ENCODE measurements at places on chromosomes 7 and 10. TPM values are rescaled to one million over a fixed set of nuclear protein-coding genes. Genes with fewer than 3 reads are reported as not detected.
A peak's percentile ranks its signal among the peaks of the same experiment; 100 is the strongest.

DNA sequence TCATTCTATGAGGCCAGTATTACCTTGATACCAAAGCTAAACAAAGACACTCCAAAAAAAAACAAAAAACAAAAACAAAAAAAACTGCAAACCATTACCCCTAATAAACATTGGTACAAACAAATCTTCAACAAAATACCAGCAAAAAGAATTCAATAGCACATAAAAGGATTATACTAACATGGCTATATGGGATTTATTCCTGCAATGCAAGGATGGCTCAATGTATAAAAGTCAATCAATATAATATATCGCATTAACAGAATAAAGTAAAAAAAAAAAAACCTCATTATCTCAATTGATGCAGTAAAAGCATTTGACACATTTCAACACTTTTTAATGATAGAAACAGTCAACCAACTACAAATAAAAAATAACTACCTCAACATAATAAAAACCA lies 233.3 kb upstream of the NFE2L3 start:
- no peaks in the 10 kb centered on the region for H3K27me3 ChIP-seq
- H3K4me1 ChIP-seq: no peaks in the 10 kb centered on the region
- DNase-seq: no peak
- H3K4me3 ChIP-seq: no peak overlapping the region
- H3K36me3 ChIP-seq: no peaks in the 10 kb centered on the region

DNA sequence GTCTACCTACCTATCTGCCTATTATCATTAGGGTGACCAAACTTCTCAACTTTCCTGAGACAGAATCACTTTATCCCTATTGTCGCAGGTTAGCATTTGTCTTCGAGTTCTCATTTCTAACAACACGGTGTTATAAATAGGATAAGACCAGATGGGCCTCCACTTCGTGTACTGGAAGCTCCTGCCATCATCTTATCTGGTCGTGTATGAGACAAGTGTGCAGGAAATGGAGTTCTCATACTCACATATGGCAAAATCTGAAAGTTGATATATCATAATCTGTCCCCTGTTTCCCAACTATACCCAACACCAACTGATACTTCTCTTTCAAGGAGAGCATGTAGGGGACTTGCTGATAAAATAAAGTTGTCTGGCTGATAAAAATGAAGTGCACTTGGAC lies 287.4 kb upstream of the FOXK1 start:
- H3K4me1 ChIP-seq: no peaks in the 10 kb centered on the region
- no peaks in the 10 kb centered on the region for H3K36me3 ChIP-seq
- no peak for DNase-seq
- H3K27ac ChIP-seq: no peak overlapping the region
- no peaks in the 10 kb centered on the region for H3K27me3 ChIP-seq
- H3K4me3 ChIP-seq: no peak overlapping the region

DNA sequence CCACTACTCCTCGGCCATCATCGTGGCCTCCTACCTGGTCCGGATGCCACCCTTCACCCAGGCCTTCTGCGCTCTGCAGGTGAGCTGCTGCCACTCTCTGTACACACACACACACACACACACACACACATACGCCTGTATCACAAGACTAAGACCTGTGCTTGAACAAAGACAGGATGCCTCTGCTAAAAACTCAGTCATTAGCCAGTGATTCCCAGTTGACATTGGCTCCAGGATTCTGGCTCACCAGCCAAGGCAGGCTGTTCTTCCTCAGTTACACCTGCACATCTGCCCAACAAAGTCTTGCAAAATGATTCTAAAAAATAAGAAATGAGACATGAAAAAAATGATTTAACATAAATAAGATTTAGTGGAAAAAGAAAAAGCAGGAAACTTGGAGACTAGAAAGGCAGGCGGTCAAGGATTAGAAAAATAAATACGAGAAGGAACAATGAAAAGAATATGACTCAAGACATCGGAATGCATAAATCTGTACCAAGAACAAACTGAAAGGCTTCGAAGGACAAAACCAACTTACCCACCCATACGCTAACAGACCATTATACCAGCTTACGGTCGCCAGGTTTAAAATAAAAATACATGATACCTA lies 7.4 kb upstream of the LRRC18 start:
- no peak overlapping the region for H3K4me3 ChIP-seq
- H3K27ac ChIP-seq: no peak overlapping the region
- H3K36me3 ChIP-seq: no peaks in the 10 kb centered on the region
- DNase-seq: no peak
- no peaks in the 10 kb centered on the region for H3K27me3 ChIP-seq

GRCh38 chr10:8596929-8597472 lies 542.5 kb downstream of the GATA3 start:
- peak overlapping the region; percentile 83 for H3K27ac ChIP-seq
- DNase-seq: peak; percentile 81
- no peaks in the 10 kb centered on the region for H3K27me3 ChIP-seq
- no peaks in the 10 kb centered on the region for H3K4me1 ChIP-seq

GRCh38 chr7:4132221-4132620 lies 549.9 kb upstream of the FOXK1 start:
- no peaks in the 10 kb centered on the region for H3K36me3 ChIP-seq
- H3K4me1 ChIP-seq: no peaks in the 10 kb centered on the region
- no peak overlapping the region for H3K27ac ChIP-seq
- H3K4me3 ChIP-seq: no peak overlapping the region
- DNase-seq: no peak

DNA sequence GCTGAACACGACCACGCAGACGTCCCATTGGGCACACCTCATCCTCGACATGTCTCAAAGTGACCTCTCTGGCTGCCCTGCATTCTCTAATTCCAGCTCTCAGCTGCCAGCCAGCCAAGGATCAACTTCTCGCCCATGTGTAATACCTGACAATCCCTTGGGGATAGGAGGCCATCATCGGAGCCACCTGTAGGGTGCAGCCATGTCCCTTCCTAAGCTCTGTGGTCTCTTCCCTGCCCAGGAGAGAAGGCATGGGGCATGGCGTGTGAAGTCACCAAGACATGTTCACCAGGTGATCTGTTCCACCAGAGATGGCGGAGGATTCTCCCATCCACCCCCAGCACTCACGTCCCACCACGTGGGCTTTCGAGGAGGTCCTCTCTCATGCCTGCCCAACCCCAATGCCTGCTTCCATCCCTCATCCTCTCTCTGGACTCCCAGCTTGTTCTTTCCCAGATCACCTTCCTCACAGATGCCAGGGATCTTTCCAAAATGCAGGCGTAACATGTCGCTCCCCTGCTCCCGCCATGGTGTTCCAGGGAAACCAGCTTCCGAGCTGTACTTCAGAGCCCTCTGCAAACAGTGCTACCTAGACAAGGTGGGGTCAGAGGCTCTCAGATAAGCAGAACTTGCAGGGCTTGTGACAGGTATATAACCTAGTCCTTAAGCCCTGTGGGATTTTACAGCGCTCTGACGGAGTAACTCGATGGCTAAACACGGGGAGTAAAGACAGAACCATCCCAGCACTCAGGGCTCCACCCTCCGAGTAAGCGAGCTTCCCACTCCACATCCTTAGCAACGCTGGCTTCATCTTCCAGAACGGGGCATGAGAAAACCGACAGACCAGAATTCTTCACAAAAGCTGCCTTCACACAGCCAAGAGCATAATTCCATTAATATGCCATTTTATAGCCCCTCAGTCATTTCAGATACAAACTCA lies 41.1 kb downstream of the BRI3 start:
- no peak for DNase-seq
- no peaks in the 10 kb centered on the region for H3K27me3 ChIP-seq
- H3K4me3 ChIP-seq: no peak overlapping the region
- H3K4me1 ChIP-seq: no peaks in the 10 kb centered on the region

DNA sequence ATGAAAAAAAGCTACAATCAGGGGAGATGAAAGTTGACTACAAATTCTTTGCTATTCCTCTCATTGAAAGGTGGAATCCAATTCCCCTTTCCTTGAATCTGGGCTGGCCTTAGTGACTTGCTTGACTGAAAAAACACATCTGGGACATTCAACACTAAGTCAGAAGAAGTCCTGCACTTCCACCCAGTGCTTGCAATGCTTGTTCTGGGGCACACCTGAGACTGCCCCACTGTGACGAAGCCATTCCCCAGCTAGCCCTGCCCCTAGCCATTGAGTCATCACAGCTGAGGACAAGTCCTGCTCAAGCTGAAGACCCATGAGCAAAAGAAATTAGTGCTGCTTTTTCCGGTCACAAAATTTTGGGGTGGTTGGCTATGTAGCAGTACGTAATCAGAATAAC lies 19.2 kb upstream of the GRID1 start:
- H3K36me3 ChIP-seq: no peaks in the 10 kb centered on the region
- DNase-seq: no peak
- H3K4me1 ChIP-seq: no peaks in the 10 kb centered on the region
- H3K27me3 ChIP-seq: peaks cover 17% of the 10 kb centered on the region
- no peak overlapping the region for H3K27ac ChIP-seq

- no peak overlapping the region for H3K4me3 ChIP-seq
- H3K27ac ChIP-seq: no peak overlapping the region
- H3K27me3 ChIP-seq: no peaks in the 10 kb centered on the region
- H3K4me1 ChIP-seq: no peaks in the 10 kb centered on the region
- no peaks in the 10 kb centered on the region for H3K36me3 ChIP-seq
Measured at GRCh38 chr7:155652156-155653114, 8.0 kb downstream of the RBM33 start.

DNA sequence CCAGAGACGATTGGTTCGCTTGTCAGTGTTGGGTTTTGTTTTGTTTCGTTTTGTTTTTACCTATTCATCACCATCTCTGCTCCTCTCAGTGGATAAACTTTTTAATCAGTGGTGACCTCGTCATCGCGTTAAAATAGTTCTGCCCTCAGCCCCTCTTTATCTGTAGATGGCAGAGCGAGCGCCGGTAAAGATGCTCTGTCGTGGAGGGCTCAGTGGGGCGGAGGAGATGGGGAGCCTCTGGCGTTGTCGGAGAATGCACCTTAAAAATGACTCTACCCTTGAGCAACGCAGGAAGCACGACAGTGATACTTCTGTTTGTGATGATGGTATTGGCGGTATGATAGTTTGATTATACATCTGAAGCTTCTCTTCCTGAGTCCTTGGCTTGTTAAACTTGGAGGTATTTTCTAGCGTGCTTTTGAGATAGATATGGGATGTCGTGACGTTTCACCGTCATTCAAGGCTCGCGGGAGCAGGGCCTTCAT lies 554 bp downstream of the CSGALNACT2 start:
- H3K36me3 ChIP-seq: no peaks in the 10 kb centered on the region
- H3K4me1 ChIP-seq: no peaks in the 10 kb centered on the region
- H3K27me3 ChIP-seq: no peaks in the 10 kb centered on the region

GRCh38 chr10:14385596-14386593 lies 55.2 kb upstream of the FRMD4A start:
- no peaks in the 10 kb centered on the region for H3K36me3 ChIP-seq
- H3K4me1 ChIP-seq: no peaks in the 10 kb centered on the region
- H3K27ac ChIP-seq: no peak overlapping the region
- no peaks in the 10 kb centered on the region for H3K27me3 ChIP-seq

DNA sequence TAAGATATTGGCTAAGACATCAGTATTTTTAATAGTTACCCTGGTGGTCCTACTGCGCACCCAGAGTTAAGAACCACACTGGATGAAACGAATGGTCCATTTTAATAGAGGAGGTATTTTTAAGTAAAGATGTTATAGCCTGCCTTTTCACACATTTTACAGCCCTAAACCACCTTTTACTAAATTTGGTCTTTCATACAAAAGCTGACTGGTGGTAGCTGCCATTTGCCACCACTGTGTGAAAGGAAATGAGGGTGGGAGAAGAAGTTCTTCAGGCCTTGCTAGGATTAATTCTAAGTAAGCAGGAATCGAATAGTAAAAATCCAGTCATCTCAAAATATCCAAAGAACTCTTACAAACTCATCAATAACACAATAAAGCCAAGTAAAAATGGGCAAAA lies 15.2 kb upstream of the APBB1IP start:
- no peak for DNase-seq
- no peaks in the 10 kb centered on the region for H3K27me3 ChIP-seq
- H3K27ac ChIP-seq: no peak overlapping the region
- no peaks in the 10 kb centered on the region for H3K36me3 ChIP-seq
- H3K4me1 ChIP-seq: no peaks in the 10 kb centered on the region

- no peaks in the 10 kb centered on the region for H3K27me3 ChIP-seq
- no peaks in the 10 kb centered on the region for H3K36me3 ChIP-seq
- peak; percentile 59 for DNase-seq
- peak overlapping the region; percentile 79 for H3K27ac ChIP-seq
Measured at GRCh38 chr10:95246582-95247051, 44.2 kb downstream of the PDLIM1 start.

GRCh38 chr7:105444342-105444987 lies 55.7 kb upstream of the SRPK2 start:
- no peaks in the 10 kb centered on the region for H3K4me1 ChIP-seq
- no peak overlapping the region for H3K27ac ChIP-seq
- H3K36me3 ChIP-seq: no peaks in the 10 kb centered on the region
- DNase-seq: no peak
- H3K4me3 ChIP-seq: no peak overlapping the region
- H3K27me3 ChIP-seq: no peaks in the 10 kb centered on the region

- H3K27ac ChIP-seq: no peak overlapping the region
- DNase-seq: no peak
- no peaks in the 10 kb centered on the region for H3K4me1 ChIP-seq
- H3K4me3 ChIP-seq: no peak overlapping the region
Measured at GRCh38 chr7:158116235-158116634, 471.4 kb downstream of the PTPRN2 start.

DNA sequence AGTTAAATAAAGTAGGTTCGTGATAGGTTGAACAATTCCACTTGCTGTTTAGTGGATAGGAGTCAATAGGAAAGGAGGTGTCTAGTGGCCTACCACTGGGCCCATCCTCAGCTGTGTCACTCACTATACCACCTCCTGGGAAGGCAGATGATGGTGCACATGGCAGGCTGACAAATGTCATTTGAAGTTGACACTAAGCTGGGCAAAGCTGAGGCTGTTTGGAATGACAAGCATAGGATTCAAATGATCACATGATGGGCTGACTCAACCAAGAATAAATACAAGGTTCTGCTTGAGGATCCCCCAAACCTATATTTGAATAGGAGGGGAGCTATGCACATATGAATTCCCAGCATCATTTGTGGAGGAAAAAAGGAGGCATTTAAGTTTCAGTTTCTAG lies 489.8 kb downstream of the RPS24 start:
- no peak overlapping the region for H3K4me3 ChIP-seq
- no peaks in the 10 kb centered on the region for H3K4me1 ChIP-seq
- no peaks in the 10 kb centered on the region for H3K27me3 ChIP-seq

GRCh38 chr10:95444792-95445191 lies 116.4 kb downstream of the SORBS1 start:
- H3K4me1 ChIP-seq: peaks cover 9% of the 10 kb centered on the region
- H3K27me3 ChIP-seq: no peaks in the 10 kb centered on the region
- H3K27ac ChIP-seq: peak overlapping the region; percentile 72

- H3K36me3 ChIP-seq: peaks cover 31% of the 10 kb centered on the region
- H3K4me3 ChIP-seq: no peak overlapping the region
- H3K27me3 ChIP-seq: no peaks in the 10 kb centered on the region
- H3K27ac ChIP-seq: no peak overlapping the region
- no peak for DNase-seq
Measured at GRCh38 chr7:5231116-5231515, 41.1 kb downstream of the WIPI2 start.

The VWDE gene
- 8.8 TPM for total RNA-seq

The DENND2A gene
- total RNA-seq: 13.1 TPM

The ZP3 gene
- total RNA-seq: 2.9 TPM

The STEAP1 gene
- total RNA-seq: 75.1 TPM

The BAZ1B gene
- total RNA-seq: 57.4 TPM

The HOXA3 gene
- 6.4 TPM for total RNA-seq

The HOXA6 gene
- 9.0 TPM for total RNA-seq

The CRYGN gene
- total RNA-seq: not detected

The MSMB gene
- total RNA-seq: not detected
